ENCODE measurements at places on chromosomes 12 and 14.

DNA sequence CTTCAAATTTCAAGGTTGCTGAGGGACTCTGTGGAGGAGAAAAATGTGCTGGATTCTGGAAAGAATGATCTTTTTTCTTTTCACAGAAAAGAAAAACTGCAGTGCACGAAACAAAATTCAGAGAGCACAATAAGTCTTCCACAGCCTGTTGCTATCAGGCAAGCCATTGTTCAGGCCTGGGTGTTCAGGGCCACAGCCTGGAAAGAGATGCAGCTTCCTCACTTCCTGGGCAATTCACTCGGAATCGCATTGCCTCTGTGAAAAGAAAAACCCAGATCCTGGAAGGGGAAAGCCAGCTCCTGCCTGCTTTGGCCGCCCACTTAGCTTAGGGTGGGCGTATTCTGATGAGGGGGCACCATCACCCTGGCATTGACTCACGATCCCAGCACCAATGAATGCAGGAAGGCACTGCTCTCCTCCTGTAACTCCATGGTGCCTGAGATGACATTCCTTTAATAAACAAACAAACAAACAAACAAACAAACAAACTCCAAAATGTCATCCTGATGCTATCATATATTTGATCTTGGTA lies 863.9 kb downstream of the BCL11B start:
- no peak for DNase-seq

- no peak for DNase-seq
Measured at GRCh38 chr12:81668475-81668874, 90.7 kb downstream of the PPFIA2 start.

- DNase-seq, result peak; percentile 64
Measured at GRCh38 chr12:12715459-12716150, 1.6 kb upstream of the CDKN1B start.

- DNase-seq, result no peak
Measured at GRCh38 chr12:92899386-92900001, 29.6 kb downstream of the EEA1 start.

- no peak for DNase-seq
Measured at GRCh38 chr14:25006961-25007795, 42.8 kb downstream of the STXBP6 start.

GRCh38 chr12:9813821-9814798 lies 13.2 kb upstream of the KLRF1 start:
- DNase-seq, result peak; percentile 73

DNA sequence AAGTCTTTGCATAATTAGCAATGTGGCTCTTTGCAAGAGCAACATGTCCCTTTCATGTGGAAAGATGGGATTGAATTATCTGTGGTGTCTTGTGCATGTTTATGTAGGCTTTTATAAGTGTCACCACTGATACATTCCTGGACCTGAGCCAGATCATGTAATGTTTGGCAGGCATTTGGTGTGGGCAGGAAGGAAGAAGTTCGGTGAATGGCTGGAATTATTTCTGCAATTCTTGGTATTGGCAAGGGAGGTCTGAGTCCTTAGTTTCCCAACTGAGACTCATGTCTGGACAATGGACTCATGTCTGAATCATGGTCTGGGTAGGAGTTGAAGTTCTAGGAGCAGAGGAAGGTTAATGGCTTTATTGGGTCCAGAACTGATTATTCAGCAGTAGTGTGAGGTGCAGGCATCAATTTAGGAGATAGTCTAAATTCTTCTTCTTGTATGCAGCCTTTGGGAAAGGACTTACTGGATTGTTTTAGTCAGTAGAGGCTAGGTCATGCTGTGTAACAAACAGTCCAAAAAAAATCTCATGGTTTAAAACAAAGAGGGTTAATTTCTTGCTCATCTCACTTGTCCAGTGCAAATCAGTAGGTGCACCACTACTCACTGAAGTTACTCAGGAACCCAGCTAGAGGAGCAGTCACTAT lies 186.5 kb upstream of the LHX5 start:
- DNase-seq, result peak; percentile 26

GRCh38 chr12:68097386-68097785 lies 62.2 kb downstream of the IFNG start:
- no peak for DNase-seq

GRCh38 chr14:96059519-96060135 lies 20.5 kb downstream of the C14orf132 start:
- DNase-seq, result no peak

DNA sequence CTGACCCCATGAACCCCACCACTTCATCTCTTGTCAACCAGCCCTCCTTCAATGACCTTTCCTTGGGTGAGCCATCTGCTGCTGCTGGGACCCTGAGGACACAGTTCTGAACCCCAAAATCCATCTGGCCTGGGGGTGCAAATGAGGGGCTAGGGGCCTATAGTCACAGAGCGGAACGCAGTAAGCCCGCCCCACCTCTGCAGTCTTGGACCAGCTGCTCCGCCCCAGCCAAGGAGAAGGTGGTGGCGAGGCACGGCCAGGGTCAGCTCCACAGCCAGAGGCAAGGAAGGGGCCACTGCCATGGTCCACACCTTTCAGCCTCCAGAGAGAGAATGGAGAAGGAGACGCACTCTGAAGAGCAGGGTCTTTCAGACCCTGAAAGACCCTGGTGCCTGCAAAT lies 5.1 kb downstream of the TMEM179 start:
- no peak for DNase-seq

- DNase-seq, result no peak
Measured at GRCh38 chr14:68939181-68939892, 39.8 kb downstream of the ACTN1 start.

DNA sequence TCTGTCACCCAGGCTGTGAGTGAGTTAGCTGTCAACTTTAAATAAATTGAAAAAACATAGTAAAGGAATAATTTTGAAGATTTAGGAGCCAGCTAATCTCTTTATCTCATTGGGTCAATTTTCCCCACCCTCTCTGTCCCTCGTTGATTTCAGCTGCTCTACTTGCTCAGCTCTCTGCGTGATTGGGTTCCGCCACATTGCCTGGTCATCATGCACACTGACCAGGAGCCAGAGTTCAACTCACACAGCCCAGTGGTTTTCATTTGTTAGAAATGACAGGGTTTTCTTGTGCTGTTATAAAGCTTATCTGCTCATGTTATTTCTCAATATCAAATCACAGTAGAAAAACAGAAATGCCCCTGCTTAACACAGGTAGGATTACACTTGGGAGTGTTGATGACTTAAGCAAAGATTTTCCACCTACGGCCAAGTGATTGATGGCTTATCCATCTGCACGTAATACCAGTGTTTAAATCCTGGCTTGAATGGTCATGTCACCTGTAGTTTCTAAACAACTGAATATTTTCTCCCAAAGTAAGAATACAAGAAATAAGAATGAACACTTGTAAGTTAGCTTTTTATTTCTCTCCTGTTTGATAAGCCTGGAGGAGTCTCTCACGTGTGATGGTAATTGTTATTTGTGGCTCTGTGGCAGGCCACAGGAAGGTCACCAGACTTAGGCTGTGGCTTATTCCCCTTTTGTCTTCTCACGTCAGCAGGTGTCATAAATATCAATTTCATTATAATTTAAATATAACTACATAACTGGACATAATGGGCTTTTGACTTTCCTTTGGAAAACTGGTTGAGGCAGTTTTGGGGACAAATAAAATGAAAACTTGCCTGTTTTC lies 367.2 kb upstream of the DDHD1 start:
- no peak for DNase-seq

DNA sequence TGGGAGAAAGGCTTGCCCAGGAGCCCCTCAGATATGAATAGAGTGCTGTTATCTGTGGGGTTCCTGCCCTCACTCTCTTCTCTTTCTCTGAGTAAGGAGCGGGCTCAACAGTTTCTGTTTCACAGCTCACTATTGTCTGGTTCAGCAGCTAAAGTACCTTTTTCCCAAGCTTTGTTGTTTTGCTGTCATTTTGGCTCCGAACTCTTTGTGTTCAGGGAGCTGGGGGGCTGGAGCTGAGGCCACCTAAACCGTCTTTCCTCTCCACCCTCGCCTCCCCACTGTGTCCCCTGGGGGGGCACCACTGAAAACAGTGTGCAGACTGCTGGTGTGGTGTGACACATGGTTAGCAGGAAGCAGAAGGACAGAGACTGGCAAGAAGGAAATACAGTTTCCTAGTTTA lies 51.4 kb downstream of the FBXW8 start:
- no peak for DNase-seq

DNA sequence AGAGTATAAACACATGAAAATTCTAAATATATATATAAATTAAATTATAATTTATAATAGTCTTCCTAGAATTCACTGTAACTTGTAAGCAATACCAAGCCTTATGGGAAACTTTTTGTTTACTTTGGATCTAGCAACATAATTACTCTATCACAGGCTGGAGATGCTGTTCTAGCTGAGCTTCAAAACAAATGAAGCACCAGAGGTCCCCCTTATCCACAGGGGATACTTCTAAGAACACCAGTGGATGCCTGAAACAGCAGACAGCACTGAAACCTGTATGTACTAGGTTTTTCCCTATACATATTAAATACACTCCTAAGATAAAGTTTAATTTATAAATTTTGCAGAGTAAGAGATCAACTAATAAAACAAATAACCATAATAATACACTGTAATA lies 96.6 kb downstream of the CDK17 start:
- DNase-seq, result no peak

GRCh38 chr12:66119870-66120241 lies 10.7 kb downstream of the LLPH start:
- DNase-seq, result no peak

- DNase-seq, result no peak
Measured at GRCh38 chr14:103712633-103713247, 2.5 kb downstream of the XRCC3 start.

GRCh38 chr12:108505129-108505528 lies 9.9 kb upstream of the FICD start:
- no peak for DNase-seq
